ENCODE measurements at places on chromosomes 7 and 10.

DNA sequence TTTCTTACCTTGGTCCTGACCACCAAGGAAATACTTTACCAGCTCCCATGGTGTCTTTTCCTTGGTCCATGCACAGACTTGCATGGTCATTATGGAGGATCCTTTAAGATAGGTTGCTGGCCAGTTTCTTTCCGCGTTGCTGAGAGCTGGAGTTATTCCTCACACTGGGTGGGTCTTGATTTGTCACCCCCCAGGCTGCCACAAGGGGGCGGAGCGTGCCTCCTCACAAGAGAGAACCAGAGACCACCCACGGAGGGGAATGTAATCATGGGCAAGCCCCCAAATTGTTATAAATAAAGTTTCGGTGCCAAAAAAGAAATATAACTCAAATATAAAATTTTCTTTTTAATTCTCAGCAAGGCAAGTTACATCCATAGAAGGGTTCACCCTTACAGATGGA, 10.5 kb upstream of the TRIM24 start:
- DNase-seq: peak; percentile 28

DNA sequence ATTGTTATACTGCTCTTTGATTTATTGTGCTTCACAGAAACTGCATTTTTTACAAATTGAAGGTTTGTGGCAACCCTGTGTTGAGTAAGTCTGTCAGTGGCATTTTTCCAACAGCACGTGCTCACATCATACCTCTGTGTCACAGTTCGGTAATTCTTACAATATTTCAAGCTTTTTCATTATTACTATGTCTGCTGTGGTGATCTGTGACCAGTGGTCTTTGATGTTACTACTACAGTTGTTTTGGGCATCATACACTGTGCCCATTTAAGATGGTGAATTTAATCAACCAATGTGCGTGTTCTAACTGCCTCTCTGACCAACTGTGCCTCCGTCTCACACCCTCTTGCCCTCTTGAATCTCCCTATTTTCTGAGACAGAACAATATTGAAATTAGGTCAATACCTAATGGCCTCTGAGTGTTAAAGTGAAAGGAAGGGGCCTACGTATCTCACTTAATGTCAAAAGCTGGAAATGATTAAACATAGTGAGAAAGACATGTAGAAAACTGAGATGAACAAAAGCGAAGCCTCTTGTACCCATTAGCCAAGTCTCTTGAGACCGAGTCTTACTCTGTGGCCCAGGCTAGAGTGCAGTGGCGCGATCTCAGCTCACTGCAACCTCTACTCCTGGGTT, 20.2 kb upstream of the ASL start:
- DNase-seq: no peak

DNA sequence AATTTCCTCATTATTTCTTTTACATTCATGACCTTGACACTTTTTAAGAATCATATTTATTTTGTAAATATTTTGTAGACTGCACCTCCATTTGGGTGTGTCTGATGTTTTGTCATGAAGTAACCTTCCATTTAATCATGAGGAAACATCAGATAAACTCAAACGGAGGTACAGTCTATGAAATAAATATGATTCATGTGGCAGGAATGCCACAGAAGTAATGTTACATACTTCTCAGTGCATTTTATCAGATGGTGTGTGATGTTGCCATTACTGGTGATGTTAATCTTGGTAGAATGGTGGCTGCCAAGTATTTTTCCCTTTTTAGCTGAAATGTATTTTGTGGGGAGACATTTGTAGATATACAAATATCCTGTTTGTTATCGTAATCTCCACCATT, 64.9 kb downstream of the ZNF37A start:
- no peak for DNase-seq

DNA sequence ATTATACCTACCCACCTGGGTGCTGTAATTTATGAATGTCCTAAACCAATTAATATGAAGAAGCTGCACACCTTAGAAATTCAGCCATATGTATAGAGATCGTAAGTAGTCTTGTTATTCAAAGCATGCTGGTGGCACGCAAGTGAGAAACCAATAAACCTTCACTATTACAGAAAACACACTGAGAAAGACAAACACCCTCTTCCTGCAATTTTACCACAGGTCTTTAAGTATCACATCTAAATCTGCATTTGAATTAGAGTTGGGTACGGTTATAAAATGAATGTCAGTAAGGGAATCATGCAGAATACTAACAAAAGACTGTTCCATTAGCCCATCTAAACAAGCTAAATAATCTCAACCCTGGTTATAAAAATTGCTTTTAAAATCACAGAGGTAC, 33.8 kb downstream of the CCNJ start:
- DNase-seq: no peak

- DNase-seq: no peak
Measured at GRCh38 chr10:51910189-51910588, 210.8 kb upstream of the CSTF2T start.

- DNase-seq: no peak
Measured at GRCh38 chr7:91127959-91128358, 136.3 kb upstream of the FZD1 start.

- no peak for DNase-seq
Measured at GRCh38 chr10:5723692-5724091, 39.1 kb downstream of the TASOR2 start.

- DNase-seq: no peak
Measured at GRCh38 chr10:48657416-48657815, 27.3 kb upstream of the WDFY4 start.

GRCh38 chr10:21184984-21185383, 287.9 kb upstream of the NEBL start:
- DNase-seq: no peak

GRCh38 chr10:103712898-103713498, 142.4 kb downstream of the SH3PXD2A start:
- peak; percentile 67 for DNase-seq

- no peak for DNase-seq
Measured at GRCh38 chr10:87053111-87053510, 33.0 kb downstream of the FAM25A start.

DNA sequence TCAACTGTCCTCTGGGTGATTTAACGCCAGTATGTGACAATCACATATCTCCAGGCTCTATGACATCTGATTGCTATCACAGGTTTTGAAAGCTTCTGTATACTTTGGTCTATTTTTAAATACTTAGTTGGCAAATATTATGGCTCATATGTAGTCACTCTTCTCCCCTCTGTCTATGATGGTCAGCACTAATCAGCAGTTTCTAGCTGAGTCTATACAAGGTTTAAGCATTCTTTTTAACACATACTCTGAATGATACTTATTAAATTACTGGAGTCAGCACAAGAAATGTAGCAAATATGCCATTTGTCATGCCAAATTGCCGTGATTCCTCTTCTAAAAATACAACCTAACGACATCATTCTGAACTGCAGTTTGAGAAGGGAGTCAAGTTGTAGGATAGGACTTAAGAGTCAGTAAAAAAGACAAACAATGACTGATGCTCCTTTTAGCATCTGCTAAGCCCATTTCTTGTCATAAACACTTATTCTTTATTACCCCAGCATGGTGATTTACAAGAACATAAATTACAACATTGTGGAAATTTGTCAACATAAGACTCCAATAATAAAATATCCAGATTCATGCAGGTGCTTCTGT, 947.8 kb downstream of the XPNPEP1 start:
- no peak for DNase-seq

DNA sequence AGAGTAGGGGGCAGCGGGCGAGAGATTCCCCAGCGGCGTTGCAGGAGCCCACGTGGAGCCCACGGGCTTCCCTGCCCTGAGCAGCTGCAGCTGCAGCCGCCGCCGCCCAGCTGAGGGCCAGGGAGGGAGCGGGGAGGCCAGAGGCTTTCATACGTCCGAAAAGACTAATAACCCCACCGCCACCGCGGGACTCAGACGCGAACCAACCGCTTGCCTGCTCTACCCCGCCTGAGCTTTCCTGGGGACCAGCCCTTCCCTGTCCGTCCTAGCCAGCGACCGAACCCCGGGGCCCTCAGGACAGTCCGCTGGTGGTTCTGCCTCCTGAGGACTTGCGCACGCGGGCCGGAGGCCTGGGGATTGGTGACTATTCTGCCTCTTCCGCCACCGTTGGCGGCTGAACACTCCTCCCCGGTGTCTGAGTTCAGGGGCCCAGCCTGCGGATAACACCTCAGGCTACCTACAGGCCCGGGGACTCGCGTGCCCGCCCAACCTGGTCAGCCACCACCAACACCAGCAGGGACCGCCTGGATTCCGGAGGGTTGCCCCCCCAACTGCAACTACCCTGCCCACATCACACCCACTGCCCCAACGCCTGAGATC, 18.4 kb downstream of the IFT22 start:
- no peak for DNase-seq

- DNase-seq: no peak
Measured at GRCh38 chr10:95405655-95406054, 114.9 kb upstream of the PDLIM1 start.

DNA sequence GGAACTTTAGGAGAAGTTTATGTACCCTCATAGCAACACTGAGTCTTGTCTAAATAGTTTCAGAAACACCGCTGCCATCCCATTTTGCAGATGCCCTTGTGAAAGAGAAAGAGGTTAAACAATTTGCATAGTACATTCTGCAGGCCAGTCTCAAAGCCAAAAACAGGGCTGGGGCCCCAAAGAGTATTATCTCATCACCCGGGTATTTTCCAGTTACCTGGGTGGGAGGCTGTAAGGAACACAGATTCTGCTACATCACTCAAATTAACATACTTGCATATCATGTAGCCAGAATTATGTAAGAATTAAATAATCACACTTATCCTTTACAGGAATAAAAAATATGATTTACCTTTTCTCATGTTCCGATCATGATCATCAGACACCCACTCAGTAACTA, 3.1 kb upstream of the FAM171A1 start:
- no peak for DNase-seq

- DNase-seq: no peak
Measured at GRCh38 chr10:107238275-107238674, 73.8 kb upstream of the SORCS1 start.

DNA sequence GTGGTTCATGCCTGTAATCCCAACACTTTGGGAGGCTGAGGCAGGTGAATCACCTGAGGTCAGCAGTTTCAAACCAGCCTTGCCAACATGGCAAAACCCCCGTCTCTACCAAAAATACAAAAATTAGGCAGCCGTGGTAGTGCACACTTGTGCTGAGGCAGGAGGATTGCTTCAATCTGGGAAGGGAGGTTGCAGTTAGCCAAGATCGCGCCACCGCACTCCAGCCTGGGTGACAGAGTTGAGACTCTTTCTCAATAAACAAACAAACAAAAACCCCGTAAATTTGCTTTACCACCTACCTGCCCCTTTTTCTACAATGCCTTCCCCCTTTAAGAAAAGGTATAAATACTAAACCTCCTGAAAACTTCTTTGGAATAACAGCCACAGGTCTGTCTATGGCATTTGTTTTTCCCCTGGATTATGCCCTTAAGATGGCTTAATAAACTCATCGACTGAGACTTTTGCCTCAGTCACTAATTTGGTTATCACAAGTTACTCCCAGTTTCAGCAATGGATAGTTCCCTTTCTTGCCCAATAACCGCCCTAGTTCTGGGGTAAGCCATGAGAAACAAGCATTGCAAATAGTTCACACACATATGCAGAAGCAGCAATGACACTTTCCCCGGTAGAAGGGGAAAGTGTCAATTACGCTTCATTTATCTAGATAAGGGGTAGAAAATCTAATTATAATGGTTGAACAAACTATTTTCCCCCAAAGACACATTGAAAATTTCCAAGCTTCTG, 52.8 kb upstream of the SVIL start:
- no peak for DNase-seq

DNA sequence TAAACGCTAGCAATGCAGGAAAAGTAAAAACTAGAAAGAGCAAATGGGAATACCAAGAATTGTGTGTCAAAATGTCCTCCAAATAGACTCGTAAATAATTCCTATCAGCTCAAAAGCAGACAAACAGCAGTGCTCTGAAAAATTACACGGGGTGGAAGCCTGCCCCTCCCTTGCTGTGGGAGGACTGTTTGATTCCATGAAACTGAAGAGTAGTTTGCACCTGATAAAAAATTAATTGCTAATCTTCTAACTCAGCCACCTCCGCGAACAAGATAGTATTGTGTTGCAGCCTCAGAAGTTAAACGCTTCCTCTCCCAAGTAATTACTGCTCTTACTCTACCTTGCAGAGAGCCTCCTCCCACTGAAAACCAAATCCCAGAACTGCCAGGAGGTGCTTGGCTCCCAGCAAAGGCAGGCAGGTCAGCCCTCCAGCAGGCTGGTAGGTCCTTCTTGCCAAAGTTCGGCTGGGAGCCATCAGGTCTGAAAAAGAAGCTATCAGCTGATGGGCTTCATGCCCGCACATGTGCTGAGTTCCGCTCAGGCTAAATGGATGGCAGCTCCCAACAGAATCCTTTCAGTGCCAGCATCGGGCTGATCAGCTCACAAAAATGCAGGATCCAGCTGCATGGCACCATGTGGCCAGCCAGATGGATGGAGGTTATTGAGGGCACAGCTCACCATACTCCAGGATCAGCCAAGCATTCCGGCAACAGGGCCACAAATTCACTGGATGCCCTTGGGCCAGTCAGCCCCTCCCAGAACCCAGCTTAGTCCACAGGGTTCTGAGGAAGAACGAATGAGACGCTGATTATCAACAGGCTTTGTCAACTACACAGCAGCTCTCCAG, 37.1 kb downstream of the MAD1L1 start:
- no peak for DNase-seq

DNA sequence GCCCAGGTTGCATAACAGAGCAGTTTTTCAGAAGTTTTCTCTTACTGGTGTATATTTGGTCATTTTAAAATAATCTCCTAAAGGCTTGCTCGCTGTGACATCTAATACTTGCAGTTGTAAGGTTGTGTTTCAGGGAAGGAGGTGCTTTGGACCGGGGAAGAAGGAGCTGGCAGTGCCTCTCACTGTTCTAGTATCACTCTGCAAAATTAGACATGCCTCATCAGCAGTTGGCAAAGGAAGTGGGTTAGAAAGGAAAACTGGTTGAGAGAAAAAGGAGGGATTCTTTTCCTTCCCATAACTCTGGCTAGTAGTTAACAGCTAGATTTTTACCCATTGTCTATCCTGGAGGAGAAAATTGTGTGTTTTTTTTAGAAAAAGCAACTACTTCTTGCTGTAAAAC, 34.8 kb downstream of the CUL1 start:
- no peak for DNase-seq

- no peak for DNase-seq
Measured at GRCh38 chr10:84270708-84271107, 25.9 kb downstream of the RGR start.

GRCh38 chr7:117171106-117171505, 151.8 kb downstream of the WNT2 start:
- no peak for DNase-seq

DNA sequence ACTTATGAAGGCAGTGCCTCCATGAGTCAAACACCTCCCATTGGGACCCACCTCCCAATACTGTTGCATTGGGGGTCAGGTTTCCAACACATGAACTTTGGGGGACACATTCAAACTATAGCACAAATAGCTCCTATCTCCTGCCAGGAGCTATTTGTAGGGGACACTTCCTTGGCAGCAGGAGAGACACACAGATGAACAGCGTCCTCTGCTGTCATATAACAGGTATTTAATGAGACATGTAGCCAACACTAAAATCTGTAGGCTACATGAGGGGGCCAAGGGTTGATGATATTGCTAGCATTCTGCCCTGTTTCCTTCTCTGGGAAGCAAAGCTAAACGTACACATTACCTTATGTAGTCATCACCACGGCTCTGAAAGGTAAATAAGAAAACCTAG, 2.6 kb upstream of the GPR26 start:
- DNase-seq: no peak

- peak; percentile 26 for DNase-seq
Measured at GRCh38 chr10:99993701-99994689, 15.8 kb downstream of the DNMBP start.
